ENCODE measurements at places on chromosomes 7 and 10. TPM values are rescaled to one million over a fixed set of nuclear protein-coding genes. Genes with fewer than 3 reads are reported as not detected.

AEBP1 gene
- total RNA-seq = 183 TPM

FAM25C gene
- total RNA-seq = not detected

TAS2R3 gene
- total RNA-seq = 5.7 TPM

PRRT4 gene
- 3.4 TPM for total RNA-seq

CACNB2 gene
- total RNA-seq = 1.7 TPM

HHEX gene
- 7.9 TPM for total RNA-seq

GIMAP1 gene
- total RNA-seq = 5.9 TPM

NUTM2A gene
- total RNA-seq = 0.66 TPM

KCNH2 gene
- total RNA-seq = not detected

PBLD gene
- 13.8 TPM for total RNA-seq

COL28A1 gene
- total RNA-seq = 2.2 TPM

RAPGEF5 gene
- 19.7 TPM for total RNA-seq

FAM25G gene
- total RNA-seq = not detected

POT1 gene
- total RNA-seq = 17.4 TPM

FOXI2 gene
- not detected for total RNA-seq

CALHM1 gene
- total RNA-seq = not detected

GIMAP4 gene
- total RNA-seq = 69.1 TPM

FAM25A gene
- total RNA-seq = not detected

All from subcutaneous adipose tissue (tissue), 4 donors.